Amygdala (tissue), 56 donors: ENCODE measurements at places on chromosomes 1 and 21.
A peak's percentile ranks its signal among the peaks of the same experiment; 100 is the strongest.

GRCh38 chr1:172167796-172168596 lies 252.5 kb upstream of the C1orf105 start:
- peak; percentile 11 for DNase-seq

- DNase-seq: no peak
These were observed 43.9 kb upstream of the CRB1 start for GRCh38 chr1:197224160-197224559.

DNA sequence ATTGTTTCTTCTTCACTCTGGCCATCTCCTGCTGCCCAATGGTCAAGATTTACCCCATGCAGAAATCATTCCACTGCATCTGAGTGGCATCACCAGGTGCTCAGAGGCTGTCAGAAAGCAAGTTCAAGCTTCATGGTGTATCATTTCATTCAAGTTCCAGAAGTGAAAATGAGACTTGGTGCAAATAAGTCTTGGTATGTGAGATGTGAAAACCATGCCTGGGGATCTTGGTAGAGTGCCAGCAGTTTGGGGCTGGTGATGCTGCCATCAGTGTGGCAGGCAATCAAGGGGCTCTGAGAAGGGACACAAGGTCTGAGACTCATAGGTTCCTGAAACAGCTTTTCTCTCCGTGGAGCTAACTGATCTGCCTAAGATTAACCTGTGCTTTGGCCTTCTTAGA lies 52.0 kb downstream of the CD2 start:
- no peak for DNase-seq

- no peak for DNase-seq
These were observed 17.5 kb upstream of the PRDM2 start for GRCh38 chr1:13682444-13682843.

- DNase-seq: no peak
These were observed 14.7 kb downstream of the CLSTN1 start for GRCh38 chr1:9809100-9809510.

DNA sequence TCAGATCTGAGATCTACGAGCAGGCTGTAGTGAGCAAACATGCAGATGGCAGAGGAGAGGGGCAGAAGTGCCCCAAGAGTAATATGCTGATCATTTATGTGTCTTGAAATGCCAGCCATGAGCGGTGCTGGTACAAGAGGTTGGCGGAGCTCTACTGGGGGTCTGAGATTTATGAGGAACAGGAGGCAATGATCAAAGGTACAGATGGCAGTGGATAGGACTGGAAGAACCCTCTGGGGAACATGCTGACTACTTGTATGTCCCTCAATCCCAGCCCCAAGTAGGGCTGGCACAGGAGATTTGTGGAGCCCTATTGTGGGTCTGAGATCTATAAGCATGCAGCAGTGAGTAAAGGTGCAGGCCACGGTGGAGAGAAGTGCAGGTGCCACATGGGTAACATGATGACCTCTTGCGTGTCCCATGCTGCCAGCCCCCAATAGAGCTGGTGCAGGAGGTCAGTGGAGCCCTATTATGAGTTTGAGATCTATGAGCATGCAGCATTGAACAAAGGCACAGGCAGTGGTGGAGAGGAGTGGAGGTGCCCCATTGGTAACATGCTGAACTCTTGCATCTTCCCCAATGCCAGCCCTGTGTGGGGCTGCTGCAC lies 97.2 kb upstream of the ZNF678 start:
- no peak for DNase-seq

DNA sequence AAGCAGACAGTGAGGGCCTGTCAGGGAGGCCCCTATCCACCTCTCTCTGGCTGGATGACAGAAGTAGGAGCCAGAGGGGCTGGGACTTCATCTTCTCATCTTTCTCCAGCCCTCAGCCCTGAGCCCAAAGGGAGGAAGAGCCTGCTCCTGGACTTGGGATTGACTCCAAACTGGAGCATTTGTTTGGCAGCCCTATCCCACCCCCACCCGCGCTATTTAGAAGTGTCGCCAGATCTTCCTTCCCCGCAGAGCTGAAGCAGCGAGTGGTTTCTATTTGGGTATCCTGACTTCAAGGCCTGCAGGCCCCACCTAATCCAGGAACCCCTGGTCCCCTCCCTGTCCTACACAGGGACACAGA lies 9.6 kb downstream of the NES start:
- DNase-seq: no peak

- DNase-seq: no peak
These were observed 394.8 kb downstream of the PTPRC start for GRCh38 chr1:199033661-199034060.

DNA sequence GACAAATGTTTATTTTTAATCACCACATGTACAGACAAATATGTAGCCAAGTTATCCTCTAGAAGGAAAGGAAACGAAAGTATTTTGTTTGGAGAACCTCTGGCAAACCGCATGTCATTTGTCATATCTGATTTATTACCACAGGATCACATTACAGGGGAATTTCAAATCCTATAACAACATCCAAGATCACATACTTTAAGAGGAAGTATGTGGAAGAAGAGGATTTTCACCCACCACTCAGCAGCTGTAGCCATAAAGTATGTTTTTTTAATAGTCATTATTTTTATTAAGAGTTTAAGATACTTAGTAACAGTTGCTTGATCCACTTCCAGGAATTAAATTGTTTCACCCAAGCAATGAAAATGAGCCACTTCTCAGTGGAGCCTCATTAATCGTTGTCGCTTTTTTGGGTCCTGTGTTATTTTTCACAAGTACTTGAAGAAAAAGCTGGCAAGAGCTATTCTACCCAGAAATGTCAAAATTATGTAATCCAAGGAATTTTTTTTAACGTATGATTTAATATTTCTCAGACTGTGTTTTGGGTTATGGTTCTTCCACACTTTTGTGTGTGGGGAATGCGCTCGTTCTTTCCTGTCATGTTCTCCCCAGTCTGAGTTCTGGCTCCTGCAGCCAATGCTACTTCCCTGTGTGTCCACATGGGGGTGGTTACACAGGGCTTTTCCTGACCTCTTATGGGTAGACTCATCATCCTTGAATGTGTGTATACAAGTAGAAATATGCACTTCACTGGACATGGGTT lies 6.9 kb downstream of the SERTAD4 start:
- peak; percentile 55 for DNase-seq

- DNase-seq: no peak
These were observed 108.0 kb downstream of the BRINP2 start for GRCh38 chr1:177278626-177279390.

DNA sequence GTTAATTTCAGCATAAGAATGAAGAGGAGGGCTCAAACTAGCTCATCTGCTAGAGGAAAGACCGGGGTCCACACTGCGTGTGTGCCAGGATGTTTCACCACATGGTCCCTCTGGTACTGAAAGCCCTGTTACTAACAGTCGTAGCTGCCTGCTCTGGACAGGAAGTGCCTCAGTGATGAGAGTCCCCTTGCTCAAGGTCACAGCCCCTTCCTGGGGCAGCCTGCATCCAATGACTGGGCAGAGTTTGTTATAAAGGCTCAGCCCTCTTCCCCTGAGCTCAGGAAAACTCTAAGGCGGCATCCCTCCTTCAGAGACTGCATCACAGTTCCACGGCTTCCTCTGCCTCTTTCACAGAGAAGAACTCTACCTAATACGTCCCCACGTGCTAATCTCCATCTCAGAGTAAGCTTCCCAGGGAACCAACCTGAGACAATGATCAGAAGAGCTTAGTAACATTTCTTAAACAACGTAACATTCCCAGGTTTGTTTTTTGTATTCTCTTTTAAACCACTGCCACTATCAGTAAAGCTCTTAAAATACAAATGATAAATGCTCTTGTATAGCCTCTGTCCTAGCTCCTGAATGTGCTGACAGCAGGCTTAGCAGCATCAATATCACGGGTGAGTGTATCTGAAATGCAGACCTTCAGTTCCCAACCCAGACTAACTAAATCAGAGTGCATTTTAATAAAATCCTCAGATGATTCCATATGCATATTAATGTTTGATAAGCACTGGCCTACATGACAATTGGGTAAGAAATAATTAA lies 38.0 kb upstream of the ATP1A1 start:
- DNase-seq: no peak

- DNase-seq: no peak
These were observed 28.1 kb upstream of the RGS1 start for GRCh38 chr1:192547501-192547900.

DNA sequence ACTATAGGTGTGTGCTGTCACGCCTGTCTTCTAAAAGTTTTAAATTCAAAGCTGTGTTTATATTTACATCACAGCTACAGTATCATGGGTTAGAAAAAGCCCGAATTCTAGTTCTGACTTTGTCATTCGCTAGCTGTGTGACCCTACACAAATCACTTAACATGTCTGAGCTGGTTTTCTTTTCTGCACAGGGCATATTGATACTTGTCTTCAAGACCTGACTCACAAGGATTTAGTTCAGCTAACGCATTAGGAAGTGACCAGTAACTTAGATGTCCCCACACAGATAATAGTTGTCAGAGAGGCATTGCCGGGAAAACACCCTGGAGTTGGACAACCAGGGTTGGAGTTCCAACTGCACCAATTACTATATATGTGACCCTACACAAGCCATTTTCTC lies 25.9 kb downstream of the GIPC2 start:
- no peak for DNase-seq

- no peak for DNase-seq
These were observed 46.1 kb downstream of the RAVER2 start for GRCh38 chr1:64790832-64791487.

DNA sequence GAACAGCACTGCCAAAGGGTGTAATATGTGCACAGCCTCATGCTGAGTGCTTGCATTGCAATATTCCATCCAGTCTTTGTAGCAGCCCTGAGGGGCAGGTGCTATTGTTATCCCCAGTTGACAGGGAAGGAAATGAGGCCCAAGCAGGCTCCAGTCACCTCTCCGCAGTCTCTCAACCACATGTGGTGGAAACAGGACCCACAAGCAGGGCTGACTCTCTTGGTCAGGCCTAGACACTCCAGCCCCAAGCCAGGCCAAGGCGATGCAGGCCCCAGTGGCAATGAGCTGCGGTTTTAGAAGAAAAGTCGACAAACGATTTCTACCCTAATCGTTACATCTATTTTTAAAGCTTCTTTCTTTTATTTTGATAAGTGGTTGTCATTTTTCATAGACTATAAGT lies 52.6 kb upstream of the GADD45A start:
- no peak for DNase-seq

DNA sequence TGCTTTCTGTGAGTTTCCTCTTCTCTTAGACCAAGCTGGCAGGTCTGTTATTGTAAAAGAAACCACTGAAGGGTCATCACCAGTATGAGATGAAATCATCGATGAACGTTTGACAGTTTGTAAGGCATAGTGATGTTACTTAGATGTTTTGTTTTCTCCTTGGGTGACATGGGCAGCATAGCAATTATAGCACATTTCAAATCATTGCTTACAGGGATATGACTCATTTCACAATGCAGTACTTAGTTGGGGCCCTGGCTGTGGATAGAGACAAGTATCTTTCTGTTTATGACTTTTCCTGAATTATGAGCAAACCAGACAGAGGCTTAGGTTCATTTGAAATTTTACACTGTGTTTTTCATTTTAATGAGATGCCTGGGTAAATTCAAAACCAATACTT lies 313.0 kb downstream of the RWDD3 start:
- no peak for DNase-seq

- DNase-seq: no peak
These were observed 161.6 kb downstream of the GLUL start for GRCh38 chr1:182229921-182230491.

DNA sequence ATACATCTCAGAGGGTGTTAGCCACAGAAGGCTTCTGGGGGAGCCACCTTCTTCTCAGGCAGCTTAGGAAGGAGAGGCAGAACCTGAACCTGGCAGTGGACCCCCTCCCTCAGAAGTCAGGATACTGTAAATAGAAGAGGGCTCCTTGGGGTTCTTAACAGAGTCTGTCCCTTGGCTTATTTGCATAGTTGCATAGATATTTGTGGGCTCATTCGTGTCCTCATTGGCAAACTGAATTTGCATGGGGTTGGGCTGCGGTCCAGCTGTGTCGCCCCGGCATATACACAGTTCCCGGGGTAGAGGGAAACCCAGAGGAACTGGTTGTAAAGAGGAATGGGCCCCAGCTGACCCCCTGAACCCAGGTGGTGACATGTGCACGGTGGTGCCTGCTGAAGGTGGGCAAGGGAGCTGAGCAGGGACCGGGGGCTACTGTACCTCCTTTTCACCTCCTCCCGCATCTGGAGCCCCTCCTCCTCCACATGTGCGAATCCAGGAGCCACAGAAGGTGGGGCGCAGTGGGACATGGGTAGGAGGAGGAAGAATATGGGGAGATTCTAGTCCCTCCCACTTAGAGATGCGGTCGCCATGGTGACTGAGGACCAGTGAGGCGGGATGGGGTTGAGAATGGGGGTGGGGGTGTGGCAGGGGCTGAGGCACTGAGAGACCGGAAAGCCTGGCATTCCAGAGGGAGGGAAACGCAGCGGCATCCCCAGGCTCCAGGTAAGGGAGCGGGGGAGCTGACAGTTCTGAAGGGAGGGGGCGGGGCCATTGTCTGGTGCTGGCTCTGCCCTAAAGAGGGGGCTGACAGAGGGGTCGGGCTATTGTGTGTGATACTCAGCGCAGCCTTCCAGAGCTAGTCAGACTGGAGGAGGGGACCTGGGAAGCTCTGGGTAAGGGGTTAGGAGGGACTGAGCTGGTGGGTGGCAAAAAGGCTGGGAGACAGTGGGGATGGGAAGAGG lies 3.7 kb upstream of the SEMA4A start:
- no peak for DNase-seq

- no peak for DNase-seq
These were observed 46.5 kb downstream of the ELK4 start for GRCh38 chr1:205585169-205585834.

GRCh38 chr1:244448279-244449036 lies 3.3 kb downstream of the ADSS2 start:
- DNase-seq: no peak

- DNase-seq: no peak
These were observed 558.1 kb downstream of the AGBL4 start for GRCh38 chr1:49465486-49466185.

DNA sequence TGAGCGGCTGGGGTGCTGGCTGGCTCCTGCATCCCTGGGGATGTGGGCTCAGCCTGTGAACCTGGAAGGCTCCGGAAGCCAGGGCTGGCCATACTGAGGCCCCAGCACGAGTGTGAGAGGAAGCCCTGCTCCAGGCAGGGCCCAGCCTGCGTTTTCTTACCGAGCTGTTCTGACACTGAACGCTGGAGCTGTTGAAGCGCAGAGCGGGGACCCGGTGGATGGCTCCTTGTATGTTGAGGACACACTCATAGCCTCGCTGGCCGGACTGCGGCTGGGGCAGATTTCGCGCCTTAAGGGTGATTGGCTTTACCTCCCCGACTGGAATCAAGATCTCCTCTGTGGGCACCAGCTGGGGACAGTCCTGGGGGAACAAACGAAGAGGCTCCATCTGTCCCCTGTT lies 160.0 kb downstream of the PLXNA2 start:
- DNase-seq: no peak

- DNase-seq: no peak
These were observed 301.1 kb upstream of the DPYD start for GRCh38 chr1:98221923-98222322.
